NCI-H1930 (cell line): ENCODE measurements at places on chromosomes 4 and X.

DNA sequence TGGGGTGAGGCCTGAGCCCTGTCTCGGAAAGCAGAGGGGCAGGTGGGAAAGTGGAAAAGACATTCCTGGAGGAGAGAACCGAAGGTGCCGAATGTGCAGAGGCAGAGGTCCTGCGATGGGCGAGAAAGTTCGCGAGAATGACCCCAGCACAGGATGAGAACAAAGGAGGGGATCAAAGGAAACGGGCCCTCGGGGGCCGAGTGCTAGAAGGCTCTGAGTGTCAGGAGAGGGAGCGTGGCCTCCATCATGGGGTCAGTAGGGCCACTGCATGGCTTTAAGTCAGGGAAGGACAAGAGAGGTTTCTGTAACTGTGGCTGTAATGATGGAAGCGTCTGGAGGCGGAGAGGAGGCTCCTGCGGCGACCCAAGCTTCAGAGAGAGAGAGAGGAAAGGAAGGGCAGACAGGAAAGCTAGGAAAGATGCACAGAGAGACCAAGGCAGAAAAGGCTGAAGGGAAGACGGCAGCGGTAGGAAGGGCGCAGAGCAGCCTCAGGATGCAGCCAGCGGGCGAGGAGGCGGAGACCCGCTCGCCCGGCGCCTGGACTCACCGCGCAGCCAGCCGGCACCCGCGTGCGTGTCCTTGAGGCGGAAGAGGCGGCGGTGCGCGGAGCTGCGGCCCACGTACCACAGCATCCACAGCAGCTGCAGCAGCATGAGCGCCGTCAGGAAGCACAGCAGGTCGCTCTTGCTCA lies 669 bp downstream of the OTOP1 start:
- DNase-seq = no peak

DNA sequence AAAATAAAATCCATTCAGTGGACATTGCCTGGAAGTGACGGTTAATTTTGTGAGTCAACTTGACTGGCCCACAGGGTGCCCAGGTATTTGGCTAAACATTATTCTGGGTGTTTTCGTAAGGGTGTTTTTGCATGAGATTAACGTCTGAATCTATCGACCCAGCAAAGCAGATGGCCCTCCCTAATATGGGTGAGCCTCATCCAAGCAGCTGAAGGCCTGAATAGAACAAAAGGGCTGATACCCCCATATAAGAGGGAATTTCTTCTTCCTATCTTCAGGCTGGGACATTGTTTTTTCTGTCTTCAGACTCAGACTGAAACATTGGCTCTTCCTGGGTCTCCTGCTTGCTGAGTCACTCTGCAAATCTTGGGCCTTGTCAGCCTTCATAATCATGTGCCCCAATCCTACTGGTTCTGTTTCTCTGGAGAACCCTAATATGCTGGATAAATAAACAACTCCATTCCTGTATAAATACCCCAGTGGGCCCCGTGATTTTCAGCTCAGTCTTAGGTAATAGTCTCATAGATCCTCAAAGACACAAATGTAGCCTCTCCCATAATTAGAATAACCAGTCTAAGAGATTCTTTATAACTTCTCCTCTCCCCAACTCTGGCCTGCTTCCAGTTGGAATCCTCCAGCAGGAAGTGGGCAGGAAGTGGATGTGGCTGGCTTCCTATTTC lies 33.1 kb upstream of the DDX3X start:
- DNase-seq = no peak

DNA sequence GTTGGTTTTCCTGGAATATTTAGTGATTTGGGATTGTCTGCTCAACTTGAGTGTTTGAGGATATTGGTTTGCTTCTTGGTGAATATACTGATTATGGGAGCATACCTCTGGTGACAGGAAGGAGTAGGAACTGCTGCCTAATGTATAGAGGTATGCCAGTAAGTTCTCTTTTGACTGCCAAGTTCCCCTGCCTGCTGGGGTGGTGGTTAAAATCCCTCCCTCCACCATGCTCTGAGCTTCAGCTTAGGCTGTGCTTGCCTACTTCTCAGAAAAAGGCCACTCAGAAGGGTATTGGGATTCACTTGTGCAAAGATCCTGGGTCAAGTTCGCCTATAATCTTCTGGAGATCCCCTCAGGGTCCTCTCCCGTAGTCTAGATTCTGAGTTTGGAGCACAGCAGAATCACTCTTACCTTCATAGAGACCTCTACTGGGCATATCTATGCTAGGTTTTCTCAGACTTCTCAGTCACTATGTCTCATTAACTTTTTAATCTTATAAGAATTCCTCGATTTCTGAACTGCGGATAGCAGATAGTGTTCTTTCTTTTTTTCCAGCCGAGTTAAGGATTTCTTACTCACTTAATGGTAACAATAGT lies 44.7 kb upstream of the DCK start:
- no peak for DNase-seq

GRCh38 chrX:16212436-16212835 lies 45.2 kb downstream of the MAGEB17 start:
- DNase-seq = no peak

DNA sequence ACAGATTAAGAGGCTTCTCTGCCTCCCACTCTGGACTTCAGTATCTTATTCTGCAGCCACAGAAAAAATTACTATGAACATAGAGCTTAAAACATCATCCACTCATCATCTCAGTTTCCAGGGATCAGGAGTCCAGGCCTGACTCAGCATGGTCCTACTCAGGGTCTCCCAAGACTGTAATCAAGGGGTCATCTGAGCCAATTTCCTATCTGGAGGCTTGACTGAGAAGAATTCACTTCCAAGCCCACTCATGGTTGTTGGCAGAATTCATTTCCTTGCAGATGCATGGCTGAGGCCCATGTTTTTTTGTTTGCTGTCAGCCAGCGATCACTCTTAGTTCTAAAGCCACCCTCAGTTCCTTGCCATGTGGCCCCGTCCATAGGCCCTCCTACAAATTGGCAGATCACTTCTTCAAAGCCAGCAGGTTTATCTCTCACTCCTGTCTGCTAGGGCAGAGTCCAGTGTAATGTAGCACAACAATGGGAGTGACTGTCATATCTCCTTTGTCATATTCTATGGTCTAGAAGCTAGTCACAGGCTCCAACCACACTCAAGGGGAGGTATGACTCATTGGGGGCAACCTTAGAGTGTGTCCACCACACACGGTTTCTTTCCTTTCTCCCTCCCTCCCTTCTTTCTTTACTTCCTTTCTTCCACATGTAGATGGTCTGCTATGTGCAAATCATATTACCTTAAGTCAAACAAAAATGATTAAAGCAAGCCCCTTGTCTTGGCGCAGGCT lies 251.6 kb downstream of the QDPR start:
- DNase-seq = no peak

DNA sequence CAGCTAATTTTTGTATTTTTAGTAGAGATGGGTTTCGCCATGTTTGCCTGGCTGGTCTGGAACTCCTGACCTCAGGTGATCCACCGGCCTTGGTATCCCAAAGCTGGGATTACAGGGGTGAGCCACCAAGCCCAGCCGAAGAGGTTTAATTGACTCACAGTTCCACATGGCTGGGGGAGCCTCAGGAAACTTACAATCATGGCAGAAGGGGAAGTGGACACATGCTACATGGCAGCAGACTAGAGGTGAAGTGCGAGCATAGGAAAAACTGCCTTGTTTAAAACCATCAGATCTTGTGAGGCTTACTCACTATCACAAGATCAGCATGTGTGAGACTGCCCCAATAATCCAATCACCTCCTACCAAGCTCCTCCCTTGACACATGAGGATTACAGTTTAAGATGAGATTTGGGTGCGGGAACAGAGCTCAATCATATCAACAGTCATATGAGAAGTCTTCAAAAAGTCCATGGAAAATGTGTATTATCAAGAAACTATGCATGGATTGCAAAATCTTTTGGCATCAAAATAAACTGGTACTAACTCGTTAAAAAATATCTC lies 25.8 kb upstream of the RPL39 start:
- DNase-seq = no peak

DNA sequence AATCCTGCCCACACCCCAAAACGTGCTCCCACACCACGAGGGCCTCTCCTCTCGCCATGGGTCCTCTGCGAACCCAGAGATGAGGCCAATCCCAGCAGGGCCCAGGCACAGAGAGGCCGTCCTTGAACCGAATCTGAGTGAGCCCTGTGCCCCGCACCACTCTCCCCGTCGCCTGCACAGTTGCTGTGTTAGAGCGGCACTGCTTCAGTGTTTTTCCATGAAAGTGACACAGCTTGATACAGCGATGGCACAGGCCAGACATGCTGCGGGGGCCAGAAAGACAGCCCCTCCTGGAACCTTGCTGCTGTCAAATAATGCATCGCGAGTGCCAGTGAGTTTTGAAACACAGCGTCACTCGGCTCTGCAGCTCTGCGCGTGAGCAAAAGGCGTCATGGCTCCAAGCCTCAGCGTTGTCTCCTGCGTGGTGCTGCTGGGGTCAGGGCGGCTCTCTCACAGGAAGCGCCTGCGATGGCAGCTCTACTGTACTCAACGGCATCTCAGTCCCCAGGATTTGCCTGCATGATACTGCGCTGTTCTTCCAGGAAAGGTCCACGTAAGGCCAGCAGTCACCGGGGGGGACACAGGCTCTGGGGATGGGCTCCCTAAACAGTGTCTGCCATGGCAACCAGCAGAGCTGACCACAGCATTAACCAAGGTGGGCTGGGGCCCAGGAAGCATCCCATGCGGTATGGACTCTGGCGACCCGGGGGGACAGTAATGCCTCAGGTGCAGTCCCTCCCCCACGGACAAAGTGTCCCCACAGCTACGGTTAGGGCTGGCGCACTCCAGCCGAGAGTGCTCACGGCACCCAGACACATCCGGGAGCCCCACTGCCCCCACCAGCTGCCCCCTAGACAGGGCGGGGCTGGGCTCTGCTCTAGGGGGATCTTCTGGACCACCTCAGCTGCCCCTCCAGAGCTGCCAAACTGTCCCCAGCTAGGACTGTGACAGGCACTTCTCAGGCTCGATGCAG lies 63.1 kb downstream of the ACOX3 start:
- DNase-seq = no peak

DNA sequence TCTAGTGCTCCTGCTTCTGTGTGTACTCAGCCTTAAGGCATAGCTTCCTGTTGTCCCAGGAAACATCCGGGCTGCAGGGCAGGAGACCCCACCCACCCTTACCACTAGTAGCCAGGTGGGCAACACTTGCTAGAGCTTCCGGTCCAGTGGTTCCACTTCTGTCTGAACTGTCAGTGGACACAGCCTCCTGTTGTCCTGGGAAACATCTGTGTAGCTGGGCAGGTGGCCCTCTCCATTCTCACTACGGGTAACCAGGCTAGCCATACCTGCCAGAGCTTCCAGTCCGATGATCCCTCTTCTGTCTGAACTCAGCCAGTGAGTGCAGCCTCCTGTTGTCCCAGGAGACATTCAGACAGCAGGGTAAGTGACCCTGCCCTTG lies 372.2 kb downstream of the INPP4B start:
- no peak for DNase-seq

GRCh38 chr4:85807247-85807950 lies 332.4 kb downstream of the ARHGAP24 start:
- DNase-seq = no peak

DNA sequence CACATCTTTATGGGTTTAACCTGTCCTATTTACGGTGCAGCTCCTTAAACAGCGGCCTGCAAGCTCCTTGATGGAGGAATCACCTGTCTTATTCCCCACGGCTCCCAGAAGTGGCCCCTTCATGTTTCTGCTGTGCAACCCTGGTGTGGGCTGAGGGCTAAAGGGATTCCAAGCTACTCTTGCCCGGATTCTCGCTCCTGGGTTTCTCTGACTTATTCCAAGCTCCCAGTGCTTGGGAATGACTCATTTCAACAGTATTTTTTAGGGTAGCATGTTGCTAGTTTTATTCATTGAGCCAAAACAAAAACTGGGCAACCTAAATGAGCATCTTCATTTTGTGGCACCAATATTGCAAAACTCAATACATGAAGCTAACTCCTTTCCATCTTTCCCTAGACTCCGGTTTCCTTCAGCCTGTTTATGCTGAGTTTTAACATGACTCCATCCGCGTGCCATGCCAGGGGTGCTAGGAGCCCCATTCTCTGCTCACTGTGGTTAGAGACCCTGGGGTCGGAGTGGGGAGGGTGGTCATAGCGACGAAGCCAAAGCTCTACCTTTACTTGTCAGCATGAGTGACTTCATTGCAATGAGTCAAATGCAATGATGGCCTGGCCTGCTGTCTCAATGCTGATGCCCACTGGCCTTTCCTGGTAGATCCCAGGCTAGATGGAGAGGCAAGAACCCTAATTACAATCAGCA lies 349.7 kb downstream of the NR3C2 start:
- DNase-seq = no peak
